ENCODE measurements at places on chromosomes 11 and 22.

DNA sequence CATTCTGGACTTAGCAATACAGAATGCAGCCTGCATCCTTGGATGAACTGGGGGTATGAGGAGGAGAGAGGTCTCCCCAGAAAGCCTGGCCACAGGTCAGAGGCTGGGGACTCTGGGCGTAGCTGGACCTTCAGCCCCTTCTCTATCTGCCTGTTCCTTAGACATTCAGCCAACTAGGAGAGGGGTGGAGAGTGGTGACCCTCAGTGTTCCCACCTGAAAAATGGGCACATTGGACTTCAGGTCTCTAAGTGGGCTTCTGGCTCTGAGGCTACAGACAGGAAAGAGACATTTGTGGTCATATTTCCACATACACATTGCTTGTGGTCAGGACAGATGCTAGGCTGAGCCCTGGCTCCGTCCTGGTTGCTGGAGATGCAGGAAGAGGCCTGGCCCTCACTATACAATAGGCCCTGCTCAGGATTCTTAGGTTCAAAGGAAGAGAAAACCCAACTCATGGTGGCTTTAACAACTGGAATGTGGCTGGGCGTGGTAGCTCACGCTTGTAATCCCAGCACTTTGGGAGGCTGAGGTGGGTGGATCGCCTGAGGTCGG is 30.1 kb upstream of the CBX7 start:
- no peak for DNase-seq

GRCh38 chr11:131609337-131609736 is 238.9 kb downstream of the NTM start:
- DNase-seq, result peak; percentile 30

DNA sequence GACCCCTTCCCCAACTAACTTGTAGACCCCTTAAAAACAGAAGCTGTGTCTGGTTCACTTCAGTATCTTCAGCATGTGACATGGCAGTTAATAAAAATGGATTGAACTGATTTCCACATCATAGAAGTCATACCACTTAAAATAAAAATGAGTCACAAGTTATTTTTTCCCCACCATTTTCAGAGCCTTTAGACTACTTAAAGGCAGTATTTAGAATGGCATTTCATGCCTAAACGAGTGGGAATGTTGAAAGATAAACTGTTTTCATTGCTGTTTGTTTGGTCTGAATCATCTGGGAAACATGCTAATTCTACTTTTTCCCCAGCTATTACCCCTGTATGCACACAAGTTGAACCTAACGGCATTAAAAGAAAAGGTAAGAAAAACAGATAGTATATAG is 324.0 kb downstream of the RAB38 start:
- DNase-seq, result no peak

DNA sequence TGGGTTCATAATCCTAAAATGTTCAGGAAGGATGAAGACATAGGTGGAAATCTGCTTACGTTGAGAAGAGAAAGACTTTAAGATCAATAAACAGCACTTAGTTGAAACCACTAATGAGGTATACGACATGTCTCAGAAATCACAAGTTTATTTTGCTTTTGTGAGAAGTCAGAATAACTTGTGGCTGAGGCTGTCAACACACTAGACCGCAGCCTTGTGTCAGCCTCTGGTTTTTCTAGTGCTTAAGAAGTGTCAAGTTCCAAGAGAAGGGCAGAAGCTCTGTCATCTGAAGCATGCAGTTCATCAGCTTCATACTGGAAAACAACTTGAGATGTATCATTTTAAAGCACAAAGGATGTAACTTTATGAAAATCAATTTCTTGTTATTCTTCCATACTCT is 420.9 kb downstream of the METTL15 start:
- no peak for DNase-seq

DNA sequence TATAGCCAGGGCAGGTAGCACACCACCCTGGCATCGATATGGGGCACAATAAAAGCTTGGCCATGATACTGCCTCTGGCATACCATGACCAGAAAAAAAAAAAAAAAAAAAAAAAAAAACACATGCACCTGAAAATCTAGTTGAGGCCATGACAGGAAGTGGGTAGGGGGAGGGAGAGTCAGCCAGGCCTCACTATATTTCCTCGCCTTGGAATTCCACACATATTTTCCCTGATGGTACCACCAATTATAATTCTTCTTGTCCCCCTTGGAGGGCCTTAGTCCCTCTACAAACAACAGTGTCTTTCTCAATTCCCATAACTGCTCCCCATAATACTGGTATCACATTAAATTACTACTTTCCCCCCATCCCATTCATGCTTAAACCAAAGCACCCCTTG is 12.6 kb upstream of the CHKA start:
- no peak for DNase-seq

DNA sequence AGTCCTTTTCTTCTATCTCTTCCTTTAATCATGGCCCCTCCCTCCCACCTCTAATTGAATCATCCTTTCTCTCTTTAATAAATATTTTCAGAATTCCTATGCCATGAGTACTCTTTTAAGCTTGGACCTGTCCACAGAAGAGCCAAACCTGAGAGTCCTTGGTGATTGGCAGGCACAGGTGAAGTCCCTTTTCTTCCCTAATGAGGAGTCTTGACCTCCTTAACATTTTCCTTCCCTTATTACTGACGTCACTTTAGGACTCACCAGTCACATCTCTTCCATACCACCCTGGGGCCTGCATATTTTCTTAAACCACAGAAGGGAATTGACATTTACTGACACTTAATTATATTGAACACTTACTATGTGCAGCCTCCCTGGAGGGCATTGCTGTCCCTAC is 41.0 kb upstream of the RASSF10 start:
- no peak for DNase-seq

DNA sequence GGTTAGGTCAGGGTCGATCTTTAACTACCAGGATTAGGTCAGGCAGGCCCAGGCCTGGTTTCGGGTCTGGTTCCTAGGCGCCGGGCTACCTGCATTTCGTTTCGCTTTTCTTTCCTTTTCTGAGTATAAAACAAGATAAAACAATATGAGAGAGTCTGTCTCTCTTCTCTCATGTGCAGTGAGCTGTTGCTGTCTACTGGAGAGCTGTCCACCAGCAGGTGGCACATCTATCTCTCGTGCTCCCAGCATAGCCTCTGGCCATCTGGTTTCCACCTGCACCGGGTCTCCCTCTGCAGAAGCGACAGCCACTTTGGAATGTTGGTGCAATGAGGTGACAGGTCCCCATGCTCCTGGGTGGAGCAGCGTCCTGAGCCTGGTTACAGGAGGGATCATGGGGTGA is 27.6 kb downstream of the RIBC2 start:
- DNase-seq, result peak; percentile 69

GRCh38 chr22:32618441-32619140 is 144.0 kb downstream of the FBXO7 start:
- no peak for DNase-seq
